ENCODE measurements at places on chromosomes 1 and 21. TPM values are rescaled to one million over a fixed set of nuclear protein-coding genes. Genes with fewer than 3 reads are reported as not detected.

LCE2A gene
- not detected for total RNA-seq

OR2AK2 gene
- not detected for total RNA-seq

FCRLB gene
- not detected for total RNA-seq

- DNase-seq: no peak
Observed at GRCh38 chr1:117566556-117566955, 39.3 kb upstream of the TENT5C start.

DNA sequence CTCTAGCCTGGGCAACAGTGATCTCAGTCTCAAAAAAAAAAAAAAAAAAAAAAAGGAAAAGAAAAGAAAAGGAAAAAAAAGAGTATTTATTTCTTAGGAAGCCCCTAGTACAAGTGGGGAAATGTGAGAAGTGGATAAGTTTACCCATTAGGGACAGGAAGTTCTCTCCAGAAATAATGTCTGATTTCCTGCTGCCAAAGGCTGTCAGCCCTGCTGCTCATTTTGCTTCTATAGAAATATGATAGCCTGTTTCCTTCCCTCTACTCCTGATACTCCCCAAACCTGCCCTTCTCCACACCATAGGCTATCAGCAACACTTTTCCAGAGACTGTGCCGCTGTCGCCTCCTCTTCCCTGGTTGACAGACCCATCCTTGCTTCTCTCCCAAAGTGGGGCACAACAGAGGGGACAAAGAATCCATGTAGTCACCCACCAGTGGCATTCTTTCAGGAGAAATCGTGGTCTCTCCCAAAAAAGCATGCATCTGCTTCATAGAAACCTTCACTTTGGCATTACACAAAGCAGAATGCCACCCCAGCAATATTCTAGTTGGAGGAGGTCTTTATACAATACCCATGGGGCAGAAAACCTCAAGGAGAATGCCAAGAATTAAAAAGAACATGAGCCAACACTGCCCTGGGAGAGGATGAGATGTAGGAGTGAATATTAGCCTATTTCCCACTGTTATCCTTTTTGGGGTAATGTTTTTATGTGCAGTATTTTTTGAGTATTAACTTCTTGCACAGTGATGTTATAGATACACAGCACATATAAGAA lies 166.3 kb upstream of the NR5A2 start:
- DNase-seq: no peak

SHISA4 gene
- total RNA-seq: 62.5 TPM

ACTA1 gene
- not detected for total RNA-seq

- no peak for DNase-seq
Observed at GRCh38 chr1:29355375-29355774, 119.1 kb downstream of the PTPRU start.

OPRD1 gene
- not detected for total RNA-seq

- DNase-seq: no peak
Observed at GRCh38 chr1:113675302-113675701, 84.0 kb downstream of the PHTF1 start.

DNA sequence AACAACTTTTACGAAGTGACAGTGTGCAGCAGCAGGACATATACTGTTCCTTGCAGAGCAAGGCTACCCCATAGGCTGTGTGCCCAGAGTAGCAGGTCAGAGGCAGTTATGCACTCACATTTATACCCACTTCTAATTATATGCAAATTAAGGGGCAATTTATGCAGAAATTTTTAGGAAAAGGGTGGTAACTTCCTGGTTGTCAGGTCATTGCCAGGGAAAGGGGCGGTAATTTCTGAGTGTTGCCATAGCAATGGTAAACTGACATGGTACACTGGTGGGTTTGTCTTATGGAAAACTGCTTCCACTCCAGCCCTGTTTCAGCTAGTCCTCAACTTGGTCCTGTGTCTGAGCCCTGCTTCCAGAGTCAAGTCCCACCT lies 12.0 kb upstream of the SLAMF1 start:
- DNase-seq: no peak
